ENCODE measurements at places on chromosomes 3 and 15. TPM values are rescaled to one million over a fixed set of nuclear protein-coding genes. Genes with fewer than 3 reads are reported as not detected.
A peak's percentile ranks its signal among the peaks of the same experiment; 100 is the strongest.

The SAMD7 gene
- not detected for total RNA-seq

The SLC12A1 gene
- not detected for total RNA-seq

The ISY1 gene
- total RNA-seq = 120 TPM

DNA sequence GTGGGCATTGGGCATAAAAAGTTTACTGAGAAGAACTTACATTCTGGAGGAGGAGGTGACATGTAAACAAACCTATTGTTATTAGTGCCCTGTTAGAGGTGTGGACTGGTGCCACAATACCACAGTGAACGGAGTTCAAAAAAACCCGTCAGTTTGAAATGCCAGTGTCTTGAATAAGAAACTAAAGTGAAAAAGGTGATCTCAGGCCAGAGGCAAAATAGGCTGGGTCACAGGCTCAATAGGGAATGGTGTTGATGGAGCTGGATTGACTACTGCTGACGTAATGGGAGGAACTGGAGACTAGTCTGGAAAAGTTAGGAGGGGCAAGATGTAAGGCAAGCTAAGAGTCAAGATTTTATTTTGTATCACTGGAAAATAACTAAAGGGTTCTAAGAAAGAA, 1.6 kb upstream of the DCBLD2 start:
- peak; percentile 88 for DNase-seq

The GASK1A gene
- not detected for total RNA-seq

The SCAMP5 gene
- 4.7 TPM for total RNA-seq

- no peak for DNase-seq
Measured at GRCh38 chr15:92949604-92950249, 49.6 kb downstream of the CHD2 start.

The MME gene
- 77.8 TPM for total RNA-seq

GRCh38 chr3:60956729-60957128, 294.5 kb downstream of the FHIT start:
- DNase-seq = no peak

- DNase-seq = no peak
Measured at GRCh38 chr3:4340077-4340410, 36.9 kb downstream of the SETMAR start.

GRCh38 chr15:69997813-69998212, 99.9 kb downstream of the TLE3 start:
- no peak for DNase-seq

GRCh38 chr15:66897971-66898370, 167.4 kb upstream of the SMAD3 start:
- no peak for DNase-seq

The SCAANT1 gene
- total RNA-seq = not detected

- no peak for DNase-seq
Measured at GRCh38 chr3:94494992-94495391, 432.1 kb downstream of the NSUN3 start.

GRCh38 chr3:21067031-21067813, 683.8 kb downstream of the ZNF385D start:
- DNase-seq = no peak

The TICRR gene
- 6.4 TPM for total RNA-seq

DNA sequence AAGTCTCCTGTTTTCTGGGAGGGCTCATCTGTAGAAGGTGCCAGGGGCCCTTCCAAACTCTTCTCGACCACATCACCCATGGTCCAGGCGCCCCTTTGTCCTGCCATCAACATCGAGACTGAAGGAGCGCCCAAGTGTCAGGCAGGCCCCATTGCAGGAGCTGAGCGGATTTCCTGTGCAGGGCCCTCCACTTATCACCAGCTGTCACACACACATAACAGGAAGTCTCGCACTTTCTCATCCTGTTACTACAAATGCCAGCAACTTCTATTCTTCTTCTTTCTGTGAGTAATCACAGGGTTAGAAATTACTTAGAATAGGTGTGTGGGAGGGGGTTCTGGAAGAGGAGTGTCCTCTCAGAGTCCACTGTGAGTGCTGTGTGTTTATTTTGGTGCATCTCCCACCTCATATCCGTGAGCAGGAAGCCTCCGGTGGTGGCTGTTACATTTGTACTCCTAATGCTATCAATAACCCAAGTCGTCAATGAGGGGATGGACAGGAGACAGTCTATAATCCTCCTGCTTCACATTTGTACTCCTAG, at the start of gene KLHL6:
Gene KLHL6 (minus strand): TSS at position 166 of the 541 bp plus-strand sequence. CDS start 53 bp downstream, at position 113.
- no peak for DNase-seq

DNA sequence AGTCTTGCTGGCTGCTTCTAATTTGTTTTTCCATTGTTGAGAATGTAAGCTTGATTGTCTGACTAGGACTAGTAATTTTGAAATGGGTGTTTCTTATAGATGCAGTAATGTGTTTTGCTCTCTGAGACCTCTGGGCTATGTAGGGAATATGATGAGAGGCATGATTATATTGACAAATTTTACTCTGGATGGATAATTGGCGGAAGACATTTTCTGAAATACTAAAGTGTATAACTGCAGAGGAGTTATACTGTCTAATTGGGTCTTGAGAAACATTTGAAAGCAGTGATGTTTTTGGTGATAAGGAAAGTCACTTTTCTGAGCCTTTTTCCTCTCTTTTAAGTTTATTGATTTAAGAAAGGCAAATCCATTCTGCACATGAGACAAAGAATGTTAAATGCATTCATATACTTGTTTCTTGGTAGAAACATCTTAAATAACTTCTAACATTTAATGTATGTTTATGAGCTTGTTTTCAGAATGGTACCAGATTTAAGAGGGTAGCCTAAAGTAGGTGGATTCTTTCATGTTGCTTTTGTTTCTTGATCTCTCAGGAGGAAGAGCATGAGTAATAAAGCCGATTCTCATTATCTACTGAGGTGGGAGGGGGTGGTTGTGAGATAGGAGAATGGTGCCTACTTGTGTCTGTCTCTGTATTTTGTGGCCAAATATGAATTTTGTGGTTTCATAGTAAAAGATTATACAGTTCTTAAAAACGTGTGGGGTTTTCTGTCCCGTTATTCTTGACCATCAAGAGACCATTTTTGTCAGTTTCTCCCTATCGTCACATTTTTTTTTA, 2.0 kb downstream of the ATP2C1 start:
- peak; percentile 8 for DNase-seq

The CFAP44 gene
- total RNA-seq = 0.55 TPM

All from A172 (cell line).